MCF 10A (cell line): ENCODE measurements at places on chromosomes 12 and 14.

- no peak for DNase-seq
These were observed 74.2 kb downstream of the FZD10 start for GRCh38 chr12:130236446-130236845.

DNA sequence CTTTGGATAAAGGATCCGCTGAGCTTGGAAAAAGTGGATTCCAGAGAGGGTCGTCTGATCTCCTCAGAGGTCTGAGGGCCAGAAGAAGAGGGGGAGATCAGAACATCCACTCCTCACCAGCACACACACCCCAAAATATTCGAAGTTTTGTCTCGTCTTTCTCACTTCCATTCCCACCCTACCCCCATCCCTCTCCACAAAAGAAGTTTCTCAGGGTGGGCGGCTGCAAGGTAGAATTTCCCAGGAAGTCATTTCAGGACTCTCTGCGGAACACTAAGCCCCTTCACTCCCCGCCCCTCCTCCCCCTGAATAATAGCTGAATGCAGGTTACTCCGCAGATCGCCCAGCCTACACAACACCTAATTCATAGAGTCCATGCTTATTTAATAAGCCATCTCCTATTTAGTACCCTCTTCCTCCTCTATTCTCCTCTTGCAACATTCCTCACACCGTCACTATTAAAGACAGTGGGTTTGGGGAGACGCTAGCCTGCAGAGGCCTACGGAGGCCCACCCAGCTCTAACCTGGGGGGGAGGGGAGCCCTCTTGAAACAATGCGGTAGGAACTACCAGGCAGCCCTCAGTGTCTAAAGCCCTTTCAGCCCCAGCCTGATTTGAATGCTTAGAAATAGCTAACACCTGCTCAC lies 649 bp upstream of the SALL2 start:
- DNase-seq, result no peak

GRCh38 chr12:95990136-95990535 lies 6.0 kb downstream of the HAL start:
- DNase-seq, result no peak

- peak; percentile 55 for DNase-seq
These were observed 255.4 kb downstream of the DAD1 start for GRCh38 chr14:22333422-22334274.

DNA sequence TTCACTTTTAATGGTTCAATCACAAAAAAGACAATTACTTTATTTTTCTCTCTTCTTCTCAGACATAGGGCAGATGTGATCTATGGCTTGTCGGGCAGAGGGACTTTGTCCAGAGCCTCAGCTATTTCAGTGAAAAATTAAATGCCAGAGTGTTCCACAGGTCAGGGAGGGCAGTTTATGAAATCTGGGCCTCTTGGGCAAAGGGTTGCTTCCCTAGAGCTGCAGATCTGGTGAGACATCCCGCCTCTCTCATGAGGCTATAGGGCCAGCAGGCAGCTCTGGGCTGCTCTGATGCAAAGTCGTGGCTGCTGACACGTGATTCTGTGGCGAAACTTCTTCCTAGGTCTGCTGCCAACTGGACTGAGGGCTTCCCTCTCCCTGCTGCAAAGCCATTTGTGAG lies 6.0 kb downstream of the CLMN start:
- DNase-seq, result peak; percentile 95
